ENCODE measurements at places on chromosomes 7 and 10.

DNA sequence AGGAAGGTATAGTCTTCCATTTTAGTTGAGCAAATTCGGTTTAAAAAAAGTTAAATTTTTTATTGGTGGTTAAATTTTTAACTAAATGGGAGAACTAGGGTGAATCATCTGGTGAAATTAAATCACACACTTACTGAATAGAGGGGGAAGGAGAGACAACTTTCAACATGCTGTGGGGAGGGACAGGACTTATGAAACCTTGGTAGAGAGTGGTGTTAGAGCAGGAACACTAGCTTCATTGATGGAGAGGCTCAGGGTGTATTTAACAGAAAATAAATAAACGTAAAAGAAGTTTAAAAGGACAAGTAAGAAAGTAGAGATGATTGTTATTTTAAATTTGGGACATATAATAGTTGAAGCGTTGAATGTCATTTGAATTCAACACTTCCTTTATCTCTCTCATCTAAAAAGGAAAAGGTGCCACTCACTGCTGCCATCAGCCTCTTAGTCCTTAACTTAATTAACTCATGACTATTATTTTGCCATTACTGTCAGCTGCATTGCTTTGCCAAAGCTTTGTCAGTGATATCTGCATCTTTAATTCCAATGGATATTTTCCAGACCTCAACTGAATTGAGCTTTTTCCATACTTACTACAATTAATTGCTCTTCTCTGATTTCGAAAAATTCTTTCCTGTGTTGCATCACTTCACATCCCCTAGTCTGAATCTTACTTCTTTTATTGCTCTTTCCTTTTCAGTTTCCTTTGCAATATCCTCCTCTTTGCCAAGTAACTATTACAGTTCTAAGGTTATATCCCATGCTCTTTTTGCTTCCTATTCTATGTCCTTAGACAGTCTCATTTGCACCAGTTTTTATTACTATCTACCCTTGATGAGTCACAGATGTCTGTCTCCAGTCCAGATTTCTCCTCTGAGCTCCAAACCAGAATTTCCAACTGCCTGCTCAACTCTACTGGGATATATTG lies 71.7 kb downstream of the GNAT3 start:
- no peak for DNase-seq

DNA sequence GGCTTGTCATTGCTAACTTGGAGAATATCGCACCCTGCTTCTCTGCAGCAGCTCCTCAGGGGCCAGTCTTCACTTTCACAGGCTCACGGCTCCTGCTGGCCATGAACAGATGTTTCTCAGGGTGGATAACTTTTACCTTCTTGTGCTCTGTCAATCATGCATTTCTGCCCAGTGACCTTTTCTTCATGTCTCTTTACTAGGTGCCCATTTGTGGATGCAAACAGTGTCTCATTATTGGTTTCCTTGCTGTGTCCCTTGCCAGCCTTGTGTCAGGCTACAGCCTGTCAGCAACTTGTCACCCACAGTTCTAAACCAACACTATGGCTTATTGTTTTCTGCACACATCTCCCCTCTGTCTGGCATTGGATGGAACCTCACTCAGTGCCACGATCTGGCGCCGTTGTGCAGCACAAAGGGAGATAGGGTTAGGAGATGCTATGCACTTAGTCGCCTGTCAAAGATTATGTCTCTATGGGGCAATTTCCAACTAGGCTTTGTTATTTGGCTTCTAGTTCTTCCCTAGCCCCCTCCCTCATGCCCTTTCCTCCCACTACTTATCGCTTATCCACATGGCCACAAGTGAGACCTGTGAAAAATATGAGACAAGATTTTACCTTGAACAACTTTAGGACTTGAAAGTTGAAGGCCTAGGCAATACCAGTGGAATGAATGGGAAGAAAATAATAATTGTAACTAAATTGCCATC lies 45.7 kb upstream of the NXPH1 start:
- DNase-seq: no peak

GRCh38 chr10:32411797-32412498 lies 34.0 kb upstream of the CCDC7 start:
- DNase-seq: no peak

- DNase-seq: no peak
Observed at GRCh38 chr10:17088118-17088806, 41.3 kb downstream of the CUBN start.

GRCh38 chr10:26029858-26030257 lies 95.8 kb downstream of the MYO3A start:
- no peak for DNase-seq

GRCh38 chr10:124000792-124001201 lies 92.6 kb downstream of the CHST15 start:
- no peak for DNase-seq

DNA sequence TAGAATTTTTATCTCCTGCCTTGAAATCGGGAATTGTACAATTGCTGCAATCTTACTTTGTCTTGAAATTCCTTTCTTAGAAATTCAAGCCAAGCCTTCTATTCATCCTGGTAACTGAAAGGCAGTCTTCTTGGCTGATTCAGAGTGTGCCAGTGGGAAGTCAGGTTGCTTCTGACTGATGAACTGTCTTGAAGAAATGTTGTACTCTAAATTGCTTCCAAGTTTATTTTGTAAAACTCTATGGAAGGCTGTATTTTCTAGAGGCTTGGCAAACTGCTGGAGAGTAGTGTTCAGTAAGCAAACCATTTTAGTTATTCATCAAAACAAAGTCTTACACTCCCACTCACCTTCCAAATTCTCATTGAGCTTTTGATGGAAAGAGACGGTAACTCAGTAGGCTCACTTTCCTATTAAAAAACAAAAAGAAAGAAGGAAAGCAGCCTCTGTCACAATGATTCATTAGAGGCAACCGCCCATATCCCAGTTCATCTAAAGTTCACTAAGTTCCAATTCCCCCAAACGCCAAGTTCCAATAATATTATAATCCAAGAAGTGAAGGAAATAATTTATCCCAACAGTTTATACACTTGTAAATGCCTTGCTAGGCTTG lies 187.9 kb upstream of the MALRD1 start:
- no peak for DNase-seq

GRCh38 chr7:122896509-122896908 lies 10.2 kb upstream of the CADPS2 start:
- no peak for DNase-seq

DNA sequence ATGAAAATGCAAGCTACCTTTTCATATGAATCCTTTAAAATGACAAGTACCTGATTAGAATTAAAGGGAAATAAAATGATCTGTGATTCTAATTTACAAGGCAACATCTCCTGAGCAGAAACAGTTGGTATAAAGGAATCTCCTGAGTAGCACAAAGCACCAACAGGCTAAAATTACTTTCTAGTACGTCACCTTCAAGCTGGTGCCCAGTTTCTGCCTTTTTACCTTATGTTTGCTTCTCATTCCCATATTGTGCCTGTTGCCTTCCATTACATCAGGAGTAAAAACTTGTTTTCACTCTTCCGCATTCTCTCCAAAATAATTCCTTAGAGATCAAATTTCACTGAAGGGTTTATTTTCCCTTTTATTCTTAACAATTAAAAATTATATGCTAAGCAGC lies 587.1 kb upstream of the KCND2 start:
- no peak for DNase-seq

DNA sequence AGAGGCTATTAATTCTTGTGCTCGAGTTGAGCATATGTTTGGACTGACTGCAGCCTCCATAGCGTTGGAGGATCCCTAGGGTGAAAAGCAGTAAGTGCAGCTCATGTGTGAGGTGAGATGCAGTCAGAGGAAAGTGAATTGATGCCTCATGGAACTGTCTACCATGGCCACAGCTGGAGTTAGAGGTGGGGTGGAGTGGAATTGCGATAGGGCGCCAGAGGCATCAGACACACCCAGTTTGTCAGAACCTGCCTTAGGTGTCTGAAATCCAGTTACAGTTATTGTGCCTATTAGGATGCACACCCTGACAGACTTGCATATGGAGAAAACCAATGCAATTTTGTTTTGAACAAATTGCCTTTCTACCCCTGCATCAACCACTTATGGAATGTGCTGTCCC lies 39.4 kb downstream of the ERLIN1 start:
- no peak for DNase-seq

- no peak for DNase-seq
Observed at GRCh38 chr7:142194201-142194600, 63.7 kb downstream of the PRSS58 start.

DNA sequence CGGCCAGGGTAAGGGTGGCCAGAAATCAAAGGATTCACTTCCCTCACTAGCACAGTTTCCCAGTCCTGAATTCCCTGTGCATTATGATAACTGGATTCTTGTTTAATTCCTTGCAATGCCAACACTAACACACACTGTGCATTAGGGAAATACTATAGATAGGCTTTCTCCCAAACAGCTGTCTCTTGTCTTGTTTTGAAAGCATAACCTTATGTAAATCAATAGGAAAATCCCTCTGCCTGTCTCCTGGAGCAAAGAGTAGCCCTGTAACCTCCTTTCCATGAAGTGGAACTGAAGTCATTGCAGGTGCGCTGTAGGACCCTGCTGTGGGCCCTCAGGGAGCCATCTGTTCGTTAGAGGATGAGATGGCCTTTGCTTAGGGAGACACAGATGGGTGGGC lies 82.8 kb upstream of the FAM171A1 start:
- no peak for DNase-seq

DNA sequence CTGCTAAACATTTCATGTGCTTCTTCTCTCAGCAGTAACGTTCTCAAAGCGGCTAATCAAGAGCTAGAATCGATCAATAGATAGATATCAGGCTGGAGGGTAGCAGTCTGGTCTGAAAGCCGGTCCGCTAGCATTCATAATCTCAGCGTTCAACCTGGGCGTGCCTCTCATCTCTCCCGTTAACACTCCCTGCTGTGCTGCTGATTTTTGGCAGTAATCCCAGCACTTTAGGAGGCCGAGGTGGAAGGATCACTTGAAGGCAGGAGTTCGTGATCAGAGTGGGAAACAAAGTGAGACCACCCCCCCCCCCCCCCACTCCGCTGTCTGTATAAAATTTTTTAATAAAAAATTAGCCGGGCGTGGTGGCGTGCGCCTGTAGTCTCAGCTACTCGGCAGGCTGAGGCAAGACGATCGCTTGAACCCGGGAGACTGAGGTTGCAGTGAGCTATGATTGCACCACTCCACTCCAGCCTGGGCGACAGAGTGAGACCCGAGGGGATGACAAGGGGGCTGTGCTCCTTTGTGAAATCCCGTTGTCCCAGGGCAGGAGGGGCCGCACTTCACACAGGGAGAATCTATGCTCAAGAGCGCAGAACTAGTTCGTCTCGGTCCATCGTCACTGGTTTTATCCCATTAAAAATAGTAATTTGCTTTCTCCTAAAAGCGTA lies 624 bp upstream of the CEP55 start:
- DNase-seq: no peak

DNA sequence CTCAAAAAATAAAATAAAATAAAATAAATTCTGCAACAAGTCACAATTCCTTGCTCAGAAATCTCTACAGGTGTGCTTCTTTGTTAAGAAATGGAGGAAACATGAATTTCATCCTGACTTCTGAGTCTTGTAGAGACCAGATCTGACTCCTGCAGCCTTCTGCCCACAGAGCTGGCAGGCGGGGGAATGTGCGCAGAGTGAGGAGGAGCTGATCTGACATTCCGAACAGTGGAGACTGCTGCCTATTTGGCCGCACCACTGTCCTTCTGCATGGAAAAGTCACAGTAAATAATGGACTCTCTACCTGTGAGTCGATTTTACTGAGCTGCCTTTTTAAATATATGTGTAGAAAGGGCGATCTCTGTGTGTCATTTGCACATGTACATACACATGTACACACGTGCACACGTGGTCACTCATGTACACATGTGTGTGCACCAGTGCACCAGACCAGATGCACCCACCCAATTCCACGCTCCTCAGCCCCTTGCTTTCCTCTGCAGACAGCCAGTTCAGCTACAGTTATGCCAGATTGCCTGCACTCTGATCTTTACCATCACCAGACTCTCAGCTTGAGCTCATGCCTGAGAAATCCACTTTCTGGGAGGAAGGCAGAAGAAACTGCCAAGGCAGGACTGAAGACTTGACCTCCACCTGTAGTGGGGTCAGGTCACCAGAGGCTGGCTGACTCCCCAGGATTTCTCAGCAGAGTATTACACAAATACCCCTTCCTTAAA lies 54.9 kb downstream of the IKZF1 start:
- DNase-seq: no peak

DNA sequence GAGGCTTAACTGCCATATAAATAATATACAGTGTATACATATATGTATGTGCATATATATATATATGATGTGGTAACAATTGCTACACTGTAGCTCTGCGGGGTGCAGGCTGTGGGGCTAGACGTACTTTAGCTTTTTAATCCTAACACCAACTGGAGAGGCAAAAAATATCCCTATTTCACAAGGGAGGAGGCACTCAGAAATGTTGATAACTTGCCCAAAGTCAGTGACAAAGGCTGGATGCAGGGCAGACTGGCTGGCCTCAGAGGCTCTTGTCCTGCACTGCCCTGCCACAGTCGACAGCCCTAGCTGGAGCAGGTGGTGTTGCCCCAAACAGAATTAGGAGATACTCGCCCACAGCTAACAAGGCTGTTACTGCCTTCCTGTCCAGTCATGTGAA lies 1.5 kb upstream of the RELN start:
- DNase-seq: no peak

- no peak for DNase-seq
Observed at GRCh38 chr7:99357701-99358490, 16.6 kb upstream of the ARPC1B start.

DNA sequence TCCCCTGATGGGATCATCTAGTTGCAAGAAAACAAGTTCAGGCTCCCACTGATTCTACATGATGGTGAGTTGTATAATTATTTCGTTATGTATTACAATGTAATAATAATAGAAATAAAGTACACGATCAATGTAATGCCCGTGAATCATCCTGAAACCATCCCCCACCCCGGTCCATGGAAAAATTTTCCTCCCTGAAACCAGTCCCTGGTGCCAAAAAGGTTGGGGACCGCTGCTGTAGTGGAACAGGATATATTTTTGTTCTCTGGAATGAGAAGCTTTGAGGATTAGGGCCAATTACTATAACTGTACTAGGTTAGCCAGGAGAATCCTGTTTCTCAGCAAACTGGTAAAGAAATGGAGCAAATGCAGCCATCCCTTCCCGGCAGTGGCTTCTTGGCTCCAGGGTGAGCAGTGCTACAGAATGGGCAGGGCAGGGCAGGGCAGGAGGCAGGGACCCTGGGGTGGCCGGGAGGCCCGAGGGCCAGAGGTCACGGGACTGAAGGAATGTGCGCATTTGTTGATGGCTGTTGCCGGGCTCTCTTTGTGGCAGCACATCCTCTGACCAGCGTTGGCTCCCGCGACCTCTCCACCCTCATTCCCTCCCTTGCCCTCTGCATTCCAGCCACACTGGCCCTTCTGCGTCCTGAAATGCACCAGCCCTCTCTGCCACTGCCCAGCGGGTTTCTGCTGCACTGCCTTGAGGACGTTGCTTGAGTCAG lies 162.3 kb upstream of the NPS start:
- no peak for DNase-seq
